ENCODE measurements at places on chromosomes 2 and 18. TPM values are rescaled to one million over a fixed set of nuclear protein-coding genes. Genes with fewer than 3 reads are reported as not detected.

DNA sequence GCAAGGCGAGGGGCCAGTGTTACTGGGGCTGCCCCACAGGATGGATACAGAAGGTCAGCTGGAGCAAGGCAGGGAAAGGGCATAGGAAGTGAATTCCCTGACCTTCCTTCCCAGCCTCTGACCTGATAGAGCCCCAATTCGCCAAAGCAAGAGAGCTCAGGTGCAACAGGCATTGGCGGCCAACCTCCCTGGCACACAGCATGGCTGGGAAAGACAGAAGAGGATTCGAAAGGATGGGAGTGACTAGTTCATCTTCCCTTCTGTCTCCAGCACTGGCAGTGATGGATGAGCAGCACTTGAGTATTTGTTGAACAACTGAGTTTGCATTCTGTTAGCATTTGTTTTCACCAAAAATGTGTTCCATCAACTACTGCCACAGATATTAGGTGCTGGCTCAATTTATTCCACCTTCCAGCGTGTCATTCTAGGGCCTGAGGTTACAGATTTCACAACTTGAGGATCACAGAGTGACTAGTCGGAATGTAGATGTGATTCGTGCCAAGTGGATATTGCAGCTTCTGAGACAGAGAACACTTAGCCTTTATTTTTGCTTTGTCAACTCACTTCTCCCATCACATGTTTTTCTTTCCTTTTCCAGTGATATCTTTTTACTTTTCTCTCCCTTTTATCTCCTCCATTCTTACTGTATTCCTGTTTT is 6.2 kb downstream of the COPS8 start:
- no peak for DNase-seq
- peaks cover 64% of the 10 kb centered on the region for H3K36me3 ChIP-seq
- H3K27ac ChIP-seq = no peak overlapping the region

- H3K36me3 ChIP-seq = no peaks in the 10 kb centered on the region
- DNase-seq = no peak
- no peaks in the 10 kb centered on the region for H3K27me3 ChIP-seq
- no peak overlapping the region for H3K4me3 ChIP-seq
- H3K27ac ChIP-seq = no peak overlapping the region
Observed at GRCh38 chr2:191976436-191976835, 129.5 kb upstream of the CAVIN2 start.

DNA sequence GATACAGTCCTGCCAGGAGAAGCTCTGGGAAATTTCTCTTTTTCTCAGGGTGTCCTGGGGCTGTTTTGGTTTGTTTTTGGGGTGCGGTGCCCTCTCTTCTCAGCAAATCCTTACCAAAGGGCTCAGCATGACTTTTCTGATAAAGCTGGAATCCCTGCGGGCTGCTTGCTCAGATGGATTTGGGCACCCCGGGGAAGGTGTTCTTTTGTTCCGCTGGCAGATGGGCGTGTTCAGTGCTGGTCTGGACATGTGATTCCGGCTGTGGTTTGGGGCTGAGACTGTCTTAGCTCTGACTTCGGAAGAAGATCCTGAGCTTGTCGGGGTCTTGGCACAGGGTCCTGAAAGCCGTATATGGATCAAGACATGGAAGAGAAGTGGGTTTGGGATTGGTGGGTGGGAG is 134.2 kb upstream of the SPRED2 start:
- no peak overlapping the region for H3K4me3 ChIP-seq
- H3K36me3 ChIP-seq = no peaks in the 10 kb centered on the region
- no peak overlapping the region for H3K27ac ChIP-seq
- H3K27me3 ChIP-seq = no peaks in the 10 kb centered on the region
- no peaks in the 10 kb centered on the region for H3K4me1 ChIP-seq

GRCh38 chr2:174704061-174704460 is 60.2 kb downstream of the CHRNA1 start:
- no peak overlapping the region for H3K4me3 ChIP-seq
- H3K27me3 ChIP-seq = no peaks in the 10 kb centered on the region
- H3K27ac ChIP-seq = no peak overlapping the region
- no peaks in the 10 kb centered on the region for H3K36me3 ChIP-seq
- H3K4me1 ChIP-seq = no peaks in the 10 kb centered on the region

DNA sequence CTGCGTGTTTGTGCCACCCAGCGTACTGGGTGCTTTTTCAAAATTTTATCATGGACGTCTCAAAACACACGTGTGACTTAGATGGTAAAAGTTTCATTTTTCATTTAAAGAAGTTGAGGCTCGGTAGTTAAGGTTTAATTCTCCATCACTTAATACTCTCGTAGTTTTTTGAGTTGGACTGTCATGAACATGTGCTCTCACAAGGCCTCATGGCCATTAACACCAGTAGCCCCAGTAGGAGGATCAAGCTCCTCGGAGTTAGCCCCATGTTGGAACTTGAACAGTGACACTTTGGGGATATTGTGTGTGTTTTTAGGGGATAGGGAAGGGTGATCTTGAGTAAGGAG is 15.3 kb downstream of the NMUR1 start:
- no peaks in the 10 kb centered on the region for H3K36me3 ChIP-seq
- H3K4me1 ChIP-seq = peaks cover 11% of the 10 kb centered on the region
- peak overlapping the region; percentile 84 for H3K4me3 ChIP-seq
- H3K27me3 ChIP-seq = no peaks in the 10 kb centered on the region
- DNase-seq = no peak

Gene COBLL1
- 8.0 TPM for total RNA-seq

Gene QPCT
- total RNA-seq = 15.1 TPM

Gene VIT
- not detected for total RNA-seq

Gene TEKT4
- not detected for total RNA-seq

Gene ABCA12
- total RNA-seq = not detected
